Suprapubic skin (tissue), 4 donors: ENCODE measurements at places on chromosomes 1 and 21. TPM values are rescaled to one million over a fixed set of nuclear protein-coding genes. Genes with fewer than 3 reads are reported as not detected.

Gene GRIK1
- total RNA-seq, result 0.34 TPM

Gene ACTL8
- not detected for total RNA-seq

Gene CYP4A22
- total RNA-seq, result not detected

Gene DTL
- total RNA-seq, result 3.9 TPM

Gene TMEM82
- not detected for total RNA-seq

Gene KRTAP7-1
- not detected for total RNA-seq

Gene PIGP
- total RNA-seq, result 8.4 TPM
